Inflammatory macrophage treated with lipopolysaccharide for 4 hours (primary cell): ENCODE measurements at places on chromosomes 1 and 21.

DNA sequence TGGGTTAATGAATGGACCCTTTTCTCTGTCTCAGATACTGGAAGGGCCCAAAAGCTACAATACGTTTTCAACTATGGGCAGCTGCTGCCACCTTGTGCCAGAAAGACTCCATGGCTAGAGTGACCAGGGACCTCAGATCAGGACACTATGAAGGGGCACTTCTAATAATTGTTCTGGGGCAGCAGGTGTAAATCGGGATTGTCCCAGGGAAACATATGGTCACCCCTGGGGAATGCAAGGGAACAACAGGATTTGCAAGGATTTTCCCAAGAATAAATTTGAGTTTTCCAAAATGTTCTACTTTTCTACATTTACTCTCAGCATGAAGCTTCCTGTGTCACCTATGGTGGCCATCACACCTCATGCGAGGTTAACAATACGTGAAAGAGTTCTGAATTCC lies 12.0 kb upstream of the FCAMR start:
- peak; percentile 69 for DNase-seq

GRCh38 chr1:225973158-225973557 lies 26.0 kb downstream of the SDE2 start:
- no peak for DNase-seq

DNA sequence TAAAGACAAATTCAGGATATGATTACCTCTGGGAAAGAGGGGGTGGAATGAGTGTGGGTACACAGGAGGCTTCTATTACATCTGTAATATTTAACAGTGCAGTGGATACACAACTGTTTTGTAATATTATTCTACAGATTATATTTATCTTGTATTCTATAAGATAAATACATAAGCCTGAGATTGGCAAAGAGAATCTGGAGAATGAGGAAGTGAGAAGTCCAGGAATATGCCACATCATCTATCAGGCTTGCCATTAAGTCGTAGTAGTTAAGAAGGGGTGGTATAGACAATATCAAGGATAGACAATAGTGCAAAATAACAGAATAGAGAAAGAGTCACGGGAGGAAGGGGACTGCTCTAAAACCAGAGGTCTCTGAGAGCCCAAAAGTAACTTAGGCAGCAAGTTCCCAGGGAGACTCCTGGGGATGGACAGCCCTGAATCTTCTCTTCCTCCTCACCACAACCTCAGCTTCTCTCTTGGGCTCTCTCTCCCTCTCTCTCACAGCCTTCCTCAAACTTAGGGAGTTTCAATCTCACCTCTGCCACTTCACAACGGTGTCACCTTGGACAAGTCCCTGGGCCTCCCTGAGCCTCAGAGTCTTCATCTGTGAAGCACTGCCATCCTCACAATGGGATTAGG lies 14.0 kb upstream of the PTAFR start:
- DNase-seq = peak; percentile 61

DNA sequence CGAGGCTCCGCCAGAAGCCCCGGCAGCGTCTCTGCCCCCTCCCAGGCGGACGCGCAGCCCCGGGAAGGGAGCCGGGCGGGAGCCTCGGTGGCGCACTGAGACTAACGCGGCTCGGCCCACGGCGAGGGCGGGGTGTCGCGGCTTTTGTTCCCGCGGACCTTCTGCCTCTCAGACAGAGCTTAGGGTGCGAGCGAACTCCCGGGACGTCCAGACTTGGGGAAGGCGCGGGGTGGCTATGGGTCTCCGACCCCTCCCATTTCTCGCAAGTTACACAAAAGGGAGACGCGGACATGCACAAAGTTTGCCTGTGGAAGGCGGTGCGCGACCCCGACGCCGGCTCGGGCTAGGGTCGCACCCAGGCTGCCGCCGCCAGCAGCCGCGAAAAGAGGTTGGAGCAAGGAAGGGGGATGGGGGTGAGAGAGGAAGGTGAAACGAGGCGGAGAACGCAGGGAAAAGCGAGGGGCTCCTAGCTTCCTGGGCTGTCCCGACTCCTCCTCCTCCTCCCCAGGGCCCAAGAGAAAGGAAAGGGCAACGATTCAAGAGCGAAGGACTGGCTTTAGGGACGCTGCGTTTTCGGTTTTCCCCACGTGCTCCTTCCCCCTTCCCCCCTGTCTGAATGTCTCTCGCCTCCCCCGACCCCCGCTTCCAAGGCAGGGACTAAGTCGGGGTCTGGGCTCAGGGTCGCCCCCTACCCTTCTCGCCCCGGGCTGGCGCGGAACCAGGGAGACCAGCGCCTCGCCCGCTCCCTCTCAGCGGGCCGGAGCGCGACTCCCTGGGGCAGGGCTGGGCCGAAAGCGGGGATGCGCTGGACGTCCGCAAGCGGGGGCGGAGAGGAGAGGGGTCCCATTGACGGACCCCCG lies 729 bp downstream of the APP start:
- DNase-seq = peak; percentile 59

DNA sequence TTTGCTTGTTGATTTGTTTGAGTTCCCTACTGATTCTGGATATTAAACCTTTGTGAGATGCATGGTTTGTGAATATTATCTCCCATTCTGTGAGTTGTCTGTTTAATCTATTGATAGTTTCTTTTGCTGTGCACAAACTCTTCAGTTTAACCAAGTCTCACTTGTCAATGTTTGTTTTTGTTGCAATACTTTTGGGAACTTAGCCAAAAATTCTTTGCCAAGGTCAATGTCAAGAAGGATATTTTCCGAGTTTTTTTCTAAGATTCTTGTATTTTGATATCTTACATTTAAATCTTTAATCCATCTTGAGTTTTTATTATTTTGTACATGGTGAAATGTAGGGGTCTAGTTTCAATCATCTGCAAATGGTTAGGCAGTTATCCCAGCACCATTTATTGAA lies 1230.7 kb upstream of the NCAM2 start:
- no peak for DNase-seq

DNA sequence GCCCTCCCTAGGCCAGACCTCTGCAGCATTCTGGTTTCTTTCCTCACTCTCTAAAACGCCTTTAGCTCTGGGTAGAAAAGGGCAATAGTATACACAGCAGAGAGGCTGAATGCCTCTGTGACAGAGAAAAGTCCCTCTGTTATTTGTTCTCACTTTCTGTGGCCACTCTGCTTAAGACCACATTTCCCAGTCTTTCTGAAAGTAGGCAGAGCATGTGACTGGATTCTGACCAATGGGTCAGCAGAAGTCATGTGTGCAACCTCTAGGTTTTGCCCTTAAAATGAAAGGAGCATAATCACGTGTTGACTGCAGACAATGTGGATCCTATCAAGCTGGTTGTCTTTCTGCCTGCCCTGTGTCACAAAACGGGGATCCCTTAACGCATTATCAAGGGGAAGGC lies 79.7 kb upstream of the MARK1 start:
- no peak for DNase-seq

- no peak for DNase-seq
Measured at GRCh38 chr1:235865565-235866204, 1.0 kb downstream of the LYST start.

DNA sequence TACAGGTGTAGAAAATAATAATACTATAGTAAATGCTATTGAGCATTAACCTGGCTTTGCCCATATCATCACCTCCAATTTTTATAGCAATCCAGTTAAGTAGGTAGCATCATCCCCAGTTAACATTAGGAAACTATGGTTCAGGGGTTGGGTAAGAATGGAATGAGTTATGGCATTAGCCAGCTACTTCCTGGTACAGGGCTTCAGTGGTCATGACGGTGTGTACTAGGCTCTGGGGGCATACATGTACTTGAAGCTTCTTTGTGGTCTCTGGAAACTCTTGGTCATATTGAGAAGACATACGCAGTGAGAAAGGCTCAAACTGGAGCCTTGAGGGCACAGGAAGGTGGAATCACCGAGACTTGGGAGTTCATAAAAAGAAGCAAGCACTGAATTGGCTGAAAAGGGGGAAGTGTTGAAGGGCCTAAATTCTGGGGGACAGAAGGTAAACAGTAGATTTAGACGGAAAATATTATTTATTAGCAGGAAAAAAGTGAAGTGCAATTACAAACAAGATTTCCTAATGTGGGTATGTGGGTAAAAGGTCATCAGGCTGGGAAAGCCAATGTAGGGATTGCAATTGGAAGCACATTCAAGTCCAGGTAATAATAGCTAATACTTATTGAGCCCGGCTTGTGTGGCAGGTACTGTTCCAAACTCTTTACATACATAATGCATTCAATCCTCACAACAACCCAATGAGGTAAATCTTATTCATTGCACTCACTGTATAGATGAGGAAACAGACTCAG lies 114.2 kb upstream of the ATP1A1 start:
- DNase-seq = peak; percentile 48

DNA sequence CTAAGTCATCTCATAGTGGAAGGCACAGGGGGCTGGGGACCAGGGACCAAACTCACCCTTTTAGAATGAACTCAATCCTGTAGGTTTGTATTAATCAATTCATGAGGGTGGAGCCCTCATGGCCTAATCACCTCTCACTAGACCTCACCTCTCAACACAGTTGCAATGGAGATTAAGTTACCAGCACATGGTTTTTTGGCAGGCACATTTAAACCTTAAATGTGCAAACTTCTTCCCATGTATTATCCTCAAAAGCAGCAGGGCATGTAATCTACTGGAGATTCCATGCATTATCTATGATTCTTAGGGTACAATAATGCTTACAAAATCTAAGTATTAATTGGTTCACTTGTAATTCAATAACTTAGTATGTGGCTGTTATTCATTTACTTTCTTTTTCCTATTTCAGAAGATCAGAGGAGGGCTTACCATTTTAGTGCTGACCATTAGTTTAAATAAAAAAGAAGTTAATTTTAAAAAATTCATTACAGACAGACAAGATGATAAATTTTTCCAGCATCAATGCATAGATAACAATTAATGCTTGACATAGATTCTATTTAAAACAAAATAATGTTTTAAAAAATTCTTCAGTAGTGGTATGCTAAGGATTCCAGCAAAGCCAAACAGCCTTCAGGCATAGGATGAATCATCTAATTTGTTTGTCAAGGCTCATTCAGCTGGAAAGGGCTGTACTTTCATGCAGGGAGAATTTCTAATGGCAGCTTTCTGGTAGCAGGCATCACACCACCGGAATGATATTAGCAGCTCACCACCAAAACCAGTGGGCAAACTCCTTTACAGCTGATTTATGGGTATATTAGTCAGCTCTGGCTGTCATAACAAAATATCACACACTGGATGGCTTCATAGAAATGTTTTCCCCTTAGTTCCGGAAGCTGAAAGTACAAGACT lies 124.6 kb upstream of the ZNF648 start:
- DNase-seq = no peak

- DNase-seq = no peak
Measured at GRCh38 chr21:27036736-27037301, 69.9 kb upstream of the ADAMTS5 start.

DNA sequence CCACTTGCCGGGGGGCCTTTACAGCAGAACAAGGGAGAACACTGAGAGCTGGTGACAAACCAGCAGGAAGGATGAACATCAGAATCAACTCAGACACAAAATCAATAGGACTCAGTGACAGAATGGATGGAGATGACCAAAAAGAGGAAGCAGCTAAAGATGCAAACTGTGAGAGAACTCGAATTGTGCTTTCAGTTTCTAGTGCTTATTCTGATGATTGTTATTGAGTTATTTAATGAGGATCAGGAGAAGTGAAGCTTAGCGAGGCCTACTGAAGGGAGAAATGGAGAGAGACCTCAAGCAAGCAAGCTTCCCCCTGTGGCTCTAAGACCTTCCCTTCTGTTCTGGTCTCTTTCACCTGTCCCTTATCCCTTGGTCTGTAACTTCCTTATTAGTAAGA lies 30.3 kb upstream of the TMEM125 start:
- peak; percentile 76 for DNase-seq

DNA sequence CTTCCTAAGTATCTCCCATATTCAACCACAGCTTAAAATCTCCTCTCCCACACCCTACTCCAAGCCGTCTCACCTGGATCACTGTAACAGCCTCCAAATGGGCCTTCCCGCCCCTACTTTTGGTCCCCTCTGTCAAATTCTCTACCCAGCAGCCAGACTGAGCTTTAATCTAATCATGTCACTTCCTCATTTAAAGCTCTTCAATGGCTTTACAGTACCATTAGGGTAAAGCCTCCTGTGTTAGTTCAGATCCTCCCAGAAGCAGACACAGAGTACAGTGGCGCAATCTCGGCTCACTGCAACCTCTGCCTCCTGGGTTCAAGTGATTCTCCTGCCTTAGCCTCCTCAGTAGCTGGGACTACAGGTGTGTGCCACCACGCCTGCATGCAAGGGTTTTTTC lies 46.8 kb upstream of the PSEN2 start:
- peak; percentile 29 for DNase-seq

DNA sequence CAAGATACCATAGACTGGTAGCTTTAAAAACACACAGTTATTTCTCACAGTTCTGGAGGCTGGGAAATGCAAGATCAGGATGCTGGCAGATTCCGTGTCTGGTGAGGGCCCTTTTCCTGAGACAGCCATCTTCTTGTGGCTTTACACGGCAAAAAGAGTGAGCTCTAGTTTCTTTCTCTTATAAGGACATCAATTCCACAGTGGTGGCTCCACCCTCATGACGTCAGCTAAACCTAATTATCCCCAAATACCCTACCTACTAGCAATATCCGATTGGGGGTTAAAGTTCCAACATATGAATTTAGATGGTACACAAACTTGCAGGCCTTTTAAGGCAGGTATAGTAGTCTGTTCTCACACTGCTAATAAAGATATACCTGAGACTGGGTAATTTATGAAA lies 77.7 kb downstream of the PRRX1 start:
- no peak for DNase-seq

GRCh38 chr1:154422521-154422920 lies 17.4 kb downstream of the IL6R start:
- no peak for DNase-seq

DNA sequence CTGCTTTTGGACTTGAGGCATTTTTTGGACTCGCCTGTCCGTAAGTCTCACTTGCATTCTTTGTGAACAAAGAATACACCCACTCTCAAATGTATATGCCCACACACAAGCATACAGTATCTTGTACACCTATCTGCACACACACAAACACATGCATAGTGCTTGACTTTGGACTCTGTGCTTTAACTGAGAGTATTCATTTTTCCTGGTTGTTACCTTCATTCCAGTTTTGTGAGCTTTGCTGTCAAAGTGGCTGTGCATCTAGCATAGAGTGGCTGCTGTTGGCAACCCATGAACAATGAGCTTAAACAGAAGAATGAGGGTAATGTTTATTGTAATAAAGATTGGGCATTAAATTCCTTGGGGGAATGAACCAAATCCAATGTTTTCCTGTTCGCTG lies 199.0 kb downstream of the PDE4B start:
- no peak for DNase-seq

GRCh38 chr1:75053207-75053606 lies 81.0 kb upstream of the LHX8 start:
- no peak for DNase-seq
